ENCODE measurements at places on chromosomes 2 and 18.

GRCh38 chr2:21539685-21540084 lies 415.9 kb downstream of the TDRD15 start:
- no peak for DNase-seq

DNA sequence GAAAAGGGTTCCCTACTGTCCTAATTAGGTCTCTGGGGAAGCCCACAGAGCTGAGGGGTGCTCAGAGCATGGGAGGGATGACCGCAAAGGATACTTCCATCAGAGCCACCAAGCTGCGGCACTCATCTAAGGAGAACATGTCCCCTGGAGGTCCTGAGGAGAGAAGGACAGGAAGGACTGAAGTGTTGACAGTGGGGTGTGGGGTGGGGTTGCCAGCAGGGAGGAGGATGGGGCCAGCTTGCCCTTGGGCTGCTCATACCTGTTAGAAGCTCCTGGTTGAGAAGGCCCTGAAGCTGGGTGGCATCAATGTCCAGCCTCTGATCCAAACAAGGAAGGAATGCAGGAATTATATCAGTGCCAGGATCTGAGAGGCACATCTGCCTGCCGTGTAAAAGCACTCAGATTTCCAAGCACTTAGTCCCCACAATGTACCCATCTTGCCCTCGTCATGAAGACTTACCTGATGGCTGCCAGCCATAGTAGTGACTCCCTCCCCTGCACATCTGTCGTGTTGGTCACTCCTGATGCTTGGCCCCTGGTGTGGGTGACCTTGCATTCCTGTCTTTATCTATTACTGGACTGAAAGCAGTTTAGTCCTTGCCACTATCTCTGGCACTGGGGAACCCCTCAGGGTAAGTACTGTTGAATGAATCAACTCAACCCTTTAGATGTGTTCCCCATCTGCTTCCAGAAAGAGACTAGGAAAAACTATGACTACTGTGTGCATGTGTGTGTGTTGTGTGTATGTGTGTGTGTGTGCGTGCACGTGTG lies 68.9 kb downstream of the CAPN13 start:
- DNase-seq = no peak

DNA sequence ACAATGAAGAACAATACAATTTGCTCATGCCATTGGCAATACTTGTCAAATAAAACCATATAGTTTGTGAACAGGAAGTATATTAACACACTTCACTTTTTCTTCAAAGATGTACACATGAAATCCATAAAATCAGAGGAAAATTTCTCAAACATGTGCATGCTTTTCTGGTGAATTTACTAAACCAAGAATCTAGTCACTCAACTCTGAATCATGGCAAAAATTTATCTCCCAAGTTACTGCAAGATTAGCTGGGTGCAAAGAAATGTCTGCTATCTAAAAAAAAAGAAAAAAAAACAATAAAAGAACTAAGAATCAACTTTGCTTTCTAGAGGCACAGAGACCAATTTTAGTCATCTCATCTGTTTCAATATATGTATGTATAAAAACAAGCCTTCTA lies 419.2 kb downstream of the NR4A2 start:
- DNase-seq = no peak

- no peak for DNase-seq
Measured at GRCh38 chr2:226461981-226462380, 337.6 kb downstream of the IRS1 start.

- no peak for DNase-seq
Measured at GRCh38 chr18:73824671-73825070, 323.0 kb downstream of the FBXO15 start.

DNA sequence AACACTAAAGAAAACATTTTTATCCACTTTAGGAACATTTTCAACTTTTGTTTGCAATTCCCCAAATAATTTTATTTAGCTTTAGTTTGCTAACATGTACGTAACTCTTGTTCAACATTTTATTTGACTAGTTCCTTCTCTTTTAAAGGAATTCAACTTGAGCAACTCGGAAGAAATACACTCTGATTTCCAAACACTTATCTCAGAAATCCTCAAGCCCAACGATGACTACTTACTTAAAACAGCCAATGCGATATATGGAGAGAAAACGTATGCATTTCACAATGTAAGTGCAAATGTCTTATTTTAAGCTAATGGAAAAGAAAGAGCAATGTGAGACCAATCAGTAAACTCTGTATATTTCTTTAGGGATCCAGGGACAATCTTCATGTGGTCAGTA lies 10.1 kb downstream of the SERPINB10 start:
- DNase-seq = no peak

GRCh38 chr2:181937473-181937872 lies 45.9 kb downstream of the ITPRID2 start:
- no peak for DNase-seq

GRCh38 chr2:20157193-20157891 lies 67.6 kb downstream of the SDC1 start:
- DNase-seq = no peak

DNA sequence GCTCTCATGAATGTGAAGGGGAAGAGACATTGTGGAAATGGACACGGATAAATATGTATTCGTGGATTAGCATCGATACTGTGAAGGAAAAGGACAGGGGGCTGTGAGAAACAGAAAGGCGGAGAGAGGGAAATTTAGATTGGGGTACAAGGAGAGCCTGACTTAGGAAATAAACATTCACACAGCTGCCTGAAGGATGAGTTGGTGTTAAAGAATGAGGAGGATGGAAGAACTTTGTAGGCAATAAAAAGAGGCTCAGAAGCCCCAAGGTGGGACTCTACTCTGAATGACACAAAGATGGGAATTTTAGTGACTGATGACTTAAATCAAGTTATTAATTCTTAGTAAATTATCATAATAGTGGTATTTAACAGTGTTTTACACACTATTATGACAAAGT lies 10.1 kb downstream of the MYO1B start:
- DNase-seq = no peak

- DNase-seq = no peak
Measured at GRCh38 chr2:26876260-26876659, 28.3 kb downstream of the DPYSL5 start.

GRCh38 chr18:48848641-48849143 lies 102.1 kb downstream of the SMAD7 start:
- DNase-seq = no peak

DNA sequence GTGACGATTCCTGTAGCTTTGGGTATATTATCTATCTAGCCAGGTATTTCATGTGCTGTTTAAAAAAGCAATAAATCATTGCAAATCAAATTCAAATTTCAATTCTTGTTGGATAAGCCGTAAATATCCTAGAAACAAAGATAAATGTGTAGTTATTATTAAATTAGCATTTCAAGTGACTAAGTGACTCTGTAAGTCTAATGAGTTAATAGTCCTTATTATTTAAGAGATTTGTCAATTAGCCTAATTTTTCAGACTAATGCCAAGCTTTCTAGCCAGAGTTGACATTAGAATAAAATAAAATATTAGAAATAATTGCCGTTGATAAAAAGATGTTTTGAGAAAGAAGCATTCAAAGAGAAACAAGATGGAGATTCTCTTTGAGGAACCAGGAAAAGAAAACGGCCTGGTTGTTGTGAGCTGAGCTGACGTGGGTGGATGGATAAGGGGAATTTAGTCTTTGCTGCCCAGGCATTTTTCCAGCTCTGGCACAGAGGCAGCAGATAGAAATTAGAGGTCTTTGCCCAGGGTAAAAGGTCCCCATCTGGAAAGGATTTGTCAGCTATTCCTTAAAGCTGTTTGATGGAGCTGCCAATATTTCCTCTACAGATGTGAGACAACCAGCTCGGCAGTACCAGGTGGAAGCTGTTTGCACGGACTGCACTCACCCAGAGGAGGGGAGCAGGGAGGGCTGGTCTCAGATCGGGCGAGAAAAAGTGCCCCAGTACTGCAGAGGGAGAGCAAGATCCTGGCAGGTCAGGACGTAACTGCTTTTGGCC lies 117.3 kb upstream of the SEC11C start:
- no peak for DNase-seq

- peak; percentile 1 for DNase-seq
Measured at GRCh38 chr18:23504720-23505119, 1.4 kb downstream of the RMC1 start.

GRCh38 chr2:101152272-101153076 lies 1.3 kb upstream of the TBC1D8 start:
- DNase-seq = no peak

DNA sequence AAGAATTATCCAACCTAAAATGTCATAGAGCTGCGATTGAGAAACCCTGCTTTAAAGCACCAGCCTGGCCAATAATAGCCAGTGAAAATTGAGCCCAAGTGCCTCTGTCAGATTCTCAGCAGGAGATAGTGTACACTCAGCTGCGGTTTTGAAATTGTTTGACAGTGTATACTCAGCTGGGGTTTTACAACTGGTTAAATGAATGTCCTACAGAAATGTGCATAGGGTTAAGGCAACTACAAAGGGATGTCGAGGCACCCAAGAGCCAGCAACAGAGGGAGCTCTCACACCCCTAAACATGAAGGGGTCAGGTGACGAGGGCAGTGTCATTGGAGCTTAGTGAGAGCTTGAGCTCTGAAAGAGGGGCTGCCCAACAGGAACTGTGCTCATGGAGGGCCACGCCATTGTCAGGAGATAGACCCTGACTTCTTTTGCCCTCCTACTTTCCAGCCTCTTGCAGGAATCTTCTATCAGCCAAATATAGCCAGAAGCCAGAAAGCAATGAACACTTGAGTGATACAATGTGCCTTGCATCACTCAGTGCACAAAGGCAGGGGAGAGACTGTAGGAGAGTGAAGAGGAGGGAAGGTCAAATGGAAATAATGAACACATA lies 15.1 kb downstream of the ACTG2 start:
- DNase-seq = no peak

GRCh38 chr2:216206821-216207220 lies 97.7 kb downstream of the XRCC5 start:
- no peak for DNase-seq

GRCh38 chr18:37270038-37270665 lies 295.4 kb downstream of the CELF4 start:
- DNase-seq = no peak

- no peak for DNase-seq
Measured at GRCh38 chr18:41464278-41464677, 490.8 kb upstream of the PIK3C3 start.

- no peak for DNase-seq
Measured at GRCh38 chr18:26504831-26505230, 43.5 kb downstream of the KCTD1 start.

DNA sequence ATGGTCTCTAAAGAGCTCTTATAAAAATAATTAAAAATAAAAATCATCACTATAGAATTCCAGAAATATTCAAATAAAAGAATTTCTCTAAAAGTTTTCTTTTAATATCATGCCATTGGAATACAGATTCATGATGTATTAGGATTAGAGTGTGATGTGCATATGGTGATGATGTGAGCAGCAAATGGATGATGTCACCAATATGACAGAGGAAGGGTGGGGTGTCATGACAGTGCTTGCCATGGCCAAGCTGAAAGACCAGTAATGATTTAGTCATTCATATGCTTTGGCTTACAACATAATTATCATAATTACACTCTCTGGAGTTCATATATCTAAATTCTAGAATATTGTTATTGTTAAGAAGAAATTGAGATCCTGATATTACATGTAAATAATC lies 27.4 kb upstream of the TTC32 start:
- no peak for DNase-seq

DNA sequence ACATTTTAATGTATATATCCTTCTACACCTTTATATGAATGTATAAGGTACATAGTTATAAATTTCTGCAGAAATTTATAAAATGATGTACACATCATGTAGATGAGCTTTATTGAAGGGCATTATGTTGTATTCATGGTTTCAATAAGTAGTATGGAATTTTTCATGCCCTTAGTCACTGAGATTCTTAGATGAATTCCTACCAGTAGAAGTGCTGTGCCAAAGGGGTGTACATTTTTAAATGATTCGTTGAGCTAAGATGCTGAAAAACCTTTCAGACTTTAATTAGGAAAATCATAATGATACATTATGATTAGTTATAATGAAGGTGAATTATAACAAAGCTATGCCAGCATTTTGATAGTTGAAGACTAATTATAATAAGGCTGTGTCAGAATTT lies 115.2 kb downstream of the ZNF236 start:
- no peak for DNase-seq

DNA sequence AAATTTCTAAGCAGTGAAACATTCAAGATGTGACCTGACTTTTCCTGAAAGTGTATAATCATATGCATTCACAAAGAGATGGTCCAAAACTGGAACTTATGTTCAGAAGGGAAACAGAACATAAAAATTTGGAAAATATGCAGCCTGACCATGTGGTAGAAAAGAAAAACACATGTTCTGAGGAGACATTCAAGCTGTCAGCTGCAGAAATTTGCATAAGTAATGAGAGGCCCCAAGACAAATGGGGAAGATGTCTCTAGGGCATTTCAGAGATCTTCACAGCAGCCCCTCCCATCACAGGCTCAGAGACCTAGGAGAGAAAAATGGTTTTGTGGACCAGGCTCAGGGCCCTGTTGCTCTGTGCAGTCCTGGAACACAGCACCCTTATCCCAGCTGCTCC lies 123.8 kb downstream of the RPIA start:
- no peak for DNase-seq

DNA sequence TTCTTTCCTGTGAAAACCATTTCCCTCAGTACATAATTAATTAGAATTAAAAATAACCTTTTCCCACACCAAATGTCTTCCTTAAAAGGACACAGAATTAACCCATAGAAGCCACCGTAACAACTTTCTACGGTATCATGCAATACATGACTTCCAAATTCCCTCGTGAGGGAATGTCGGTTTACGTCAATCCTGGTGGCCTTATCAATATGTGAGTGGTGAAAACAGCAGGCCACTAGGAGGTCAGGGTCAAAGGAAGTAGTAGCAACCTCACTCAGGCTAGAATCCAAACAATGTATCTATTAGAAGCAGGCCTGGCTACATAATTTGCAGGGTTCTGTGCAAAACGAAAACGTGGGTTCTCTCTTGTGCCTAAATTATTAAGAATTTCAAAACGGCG lies 112.2 kb downstream of the GAREM1 start:
- no peak for DNase-seq

DNA sequence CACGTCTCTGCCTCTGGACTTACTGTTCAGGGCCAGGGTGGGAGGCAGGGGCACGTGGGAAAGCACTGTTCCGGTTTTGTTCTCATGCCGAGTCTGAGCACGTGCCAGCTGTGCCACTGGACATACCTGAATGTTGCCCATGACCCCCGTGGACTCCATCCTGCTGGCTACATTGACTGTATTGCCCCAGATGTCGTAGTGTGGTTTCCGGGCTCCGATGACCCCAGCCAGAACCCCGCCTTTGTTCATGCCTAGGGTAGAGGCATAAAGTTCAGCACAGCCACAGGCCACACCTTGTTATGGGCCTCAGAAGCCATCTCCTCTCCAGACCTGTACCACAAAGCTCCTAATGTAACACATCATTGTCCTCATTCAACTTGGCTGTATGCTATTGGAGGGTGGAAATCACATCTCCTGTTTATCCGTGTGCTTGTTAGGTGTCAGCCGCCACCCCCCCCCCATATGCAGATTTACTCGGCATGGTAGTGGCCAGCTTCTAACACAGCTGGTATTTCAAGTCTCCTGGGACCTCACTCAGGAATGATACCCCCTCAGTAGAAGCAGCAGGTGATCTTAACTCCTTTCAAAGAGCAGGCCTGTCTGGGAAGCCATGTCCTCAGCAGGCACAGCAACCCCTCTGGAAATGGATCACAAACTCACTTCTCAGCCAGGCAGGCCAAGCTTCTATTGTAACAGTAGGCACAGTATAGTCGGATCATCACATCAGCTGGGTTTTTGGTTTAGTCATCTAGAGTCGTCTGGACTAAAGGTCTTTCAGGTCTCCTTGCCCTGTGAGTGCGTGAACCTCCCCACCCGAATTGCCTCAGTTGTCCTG lies 27.6 kb downstream of the CENPO start:
- DNase-seq = peak; percentile 12
